ENCODE measurements at places on chromosomes 6 and 20.

GRCh38 chr6:42201382-42201781, 6.6 kb upstream of the GUCA1B start:
- DNase-seq: no peak

- DNase-seq: no peak
Measured at GRCh38 chr20:42164121-42164890, 546.1 kb upstream of the CHD6 start.

GRCh38 chr20:33624399-33624798, 37.7 kb upstream of the C20orf144 start:
- no peak for DNase-seq

DNA sequence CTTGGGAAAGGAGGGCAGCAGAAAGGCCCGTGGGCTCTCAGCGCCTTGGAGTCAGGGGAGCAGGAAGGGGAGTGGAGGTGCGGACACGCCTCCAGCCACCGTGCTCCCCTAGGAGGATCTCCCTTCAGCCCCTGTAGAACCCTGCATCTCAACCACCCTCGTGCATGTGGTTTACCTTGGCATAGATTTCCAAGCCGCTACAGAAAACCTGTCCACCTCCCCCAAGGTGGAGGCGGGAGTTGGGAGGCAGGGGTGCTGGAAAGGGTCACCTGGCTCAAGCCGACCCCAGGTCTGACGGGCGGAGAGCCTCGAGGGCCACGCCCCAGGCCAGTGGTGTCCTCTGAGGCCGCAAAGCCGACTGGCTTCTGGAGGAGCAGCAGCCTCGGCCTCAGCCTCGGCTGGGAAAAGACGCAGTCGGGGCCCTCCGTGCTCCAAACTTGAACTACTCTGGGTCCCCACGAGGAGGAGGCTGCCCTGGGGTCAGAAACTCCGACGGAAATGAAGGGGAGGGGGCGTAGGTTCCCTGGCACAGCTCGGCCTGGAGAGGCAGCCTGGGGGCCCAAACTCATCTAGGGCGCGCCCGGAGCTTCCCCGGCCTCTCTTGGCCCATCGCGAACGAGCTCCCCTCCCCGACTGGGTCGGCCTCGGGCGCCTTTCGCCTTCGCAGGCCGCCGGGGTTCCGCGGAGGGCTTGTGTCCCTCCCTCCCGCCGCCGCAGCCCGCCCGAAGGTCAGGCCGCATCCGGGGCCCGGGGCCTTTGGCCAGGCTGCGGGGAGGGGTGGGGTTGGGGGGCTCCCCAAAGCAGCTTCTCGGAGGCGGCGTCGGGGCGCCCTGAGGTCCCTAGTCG, 6.3 kb upstream of the FOXF2 start:
- no peak for DNase-seq

GRCh38 chr20:57697543-57697942, 12.3 kb downstream of the PMEPA1 start:
- DNase-seq: no peak

DNA sequence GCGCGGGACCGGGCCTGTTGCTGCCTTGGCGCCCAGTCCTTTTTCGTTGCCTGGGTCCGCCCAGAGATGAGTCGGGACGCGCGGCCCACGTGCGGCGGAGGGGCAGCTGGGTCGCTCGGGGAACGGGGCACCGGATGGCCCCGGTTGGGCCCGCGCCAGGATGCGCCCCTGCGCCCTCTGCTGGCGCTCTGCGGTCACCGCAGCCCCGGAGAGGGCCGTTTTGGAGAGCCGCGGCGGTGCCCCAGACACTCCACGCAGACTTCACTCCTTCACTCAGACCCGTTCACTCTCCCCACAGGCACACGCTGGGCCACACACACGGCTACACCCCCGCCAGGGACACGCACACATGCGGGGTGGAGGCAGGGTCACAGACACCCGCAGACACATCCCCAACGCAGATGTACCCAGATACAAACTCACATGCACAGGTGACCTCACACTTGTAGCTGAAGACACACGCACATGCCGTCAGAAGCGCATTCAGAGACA, 38.8 kb downstream of the SRC start:
- DNase-seq: peak; percentile 95

GRCh38 chr6:107489636-107490565, at the start of gene SOBP:
SOBP (plus strand) TSS chr6:107490117; CDS start chr6:107490617, 500 bp downstream.
- peak; percentile 71 for DNase-seq

Measured in iPS-NIHi11 (cell line).